ENCODE measurements at places on chromosomes 5 and 9. TPM values are rescaled to one million over a fixed set of nuclear protein-coding genes. Genes with fewer than 3 reads are reported as not detected.
A peak's percentile ranks its signal among the peaks of the same experiment; 100 is the strongest.

Gene PCDHB12
- 3.6 TPM for total RNA-seq

Gene EQTN
- total RNA-seq = not detected

Gene CRHBP
- 0.83 TPM for total RNA-seq

GRCh38 chr9:79768194-79768593 is 196.4 kb downstream of the TLE4 start:
- no peak for DNase-seq

DNA sequence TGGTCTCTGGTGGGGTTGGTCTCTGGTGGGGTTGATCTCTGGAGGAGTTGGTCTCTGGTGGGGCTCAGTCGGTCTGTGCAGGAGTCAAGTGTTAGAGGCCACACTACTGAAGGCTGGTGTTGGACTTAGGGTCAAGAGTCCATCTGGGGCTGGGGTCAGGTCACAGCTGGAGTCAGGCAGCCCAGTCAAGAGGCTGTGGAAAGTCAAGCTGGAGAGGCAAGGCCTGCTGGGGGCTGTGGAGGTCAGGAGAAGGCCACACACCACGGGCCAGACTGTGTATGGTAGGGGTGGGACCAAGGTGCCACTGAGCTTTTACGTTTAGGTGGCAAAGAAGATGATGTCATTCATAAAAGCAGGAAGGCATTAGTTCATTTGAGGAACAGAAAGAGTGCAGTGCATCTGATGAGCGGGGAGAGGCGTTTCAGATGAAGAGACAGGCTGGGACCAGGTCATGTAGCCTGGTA is 16.7 kb upstream of the CD74 start:
- no peak for DNase-seq

- DNase-seq = peak; percentile 43
These were observed 3.2 kb upstream of the TMEM268 start for GRCh38 chr9:114607671-114608524.

- DNase-seq = no peak
These were observed 238.3 kb downstream of the EBF1 start for GRCh38 chr5:158861366-158861765.

GRCh38 chr9:128689820-128690683 is 1.0 kb downstream of the SET start:
- peak; percentile 79 for DNase-seq

DNA sequence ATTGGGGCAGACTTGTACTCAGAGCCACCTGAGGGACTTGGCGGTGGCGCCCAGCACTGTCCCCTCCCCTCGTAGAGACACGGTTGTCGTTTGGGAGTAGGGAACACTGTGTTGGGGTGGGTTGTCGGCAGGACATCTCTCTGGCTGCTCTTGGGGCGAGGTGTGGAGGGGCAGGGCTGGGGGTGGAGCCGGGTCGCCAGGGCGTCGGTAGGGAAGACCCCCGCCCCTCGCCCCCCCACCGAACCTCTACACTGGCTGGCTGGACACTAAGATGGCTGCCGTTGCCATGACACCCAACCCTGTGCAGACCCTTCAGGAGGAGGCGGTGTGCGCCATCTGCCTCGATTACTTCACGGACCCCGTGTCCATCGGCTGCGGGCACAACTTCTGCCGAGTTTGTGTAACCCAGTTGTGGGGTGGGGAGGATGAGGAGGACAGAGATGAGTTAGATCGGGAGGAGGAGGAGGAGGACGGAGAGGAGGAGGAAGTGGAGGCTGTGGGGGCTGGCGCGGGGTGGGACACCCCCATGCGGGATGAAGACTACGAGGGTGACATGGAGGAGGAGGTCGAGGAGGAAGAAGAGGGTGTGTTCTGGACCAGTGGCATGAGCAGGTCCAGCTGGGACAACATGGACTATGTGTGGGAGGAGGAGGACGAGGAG is 778 bp downstream of the TRIM41 start:
- peak; percentile 85 for DNase-seq

DNA sequence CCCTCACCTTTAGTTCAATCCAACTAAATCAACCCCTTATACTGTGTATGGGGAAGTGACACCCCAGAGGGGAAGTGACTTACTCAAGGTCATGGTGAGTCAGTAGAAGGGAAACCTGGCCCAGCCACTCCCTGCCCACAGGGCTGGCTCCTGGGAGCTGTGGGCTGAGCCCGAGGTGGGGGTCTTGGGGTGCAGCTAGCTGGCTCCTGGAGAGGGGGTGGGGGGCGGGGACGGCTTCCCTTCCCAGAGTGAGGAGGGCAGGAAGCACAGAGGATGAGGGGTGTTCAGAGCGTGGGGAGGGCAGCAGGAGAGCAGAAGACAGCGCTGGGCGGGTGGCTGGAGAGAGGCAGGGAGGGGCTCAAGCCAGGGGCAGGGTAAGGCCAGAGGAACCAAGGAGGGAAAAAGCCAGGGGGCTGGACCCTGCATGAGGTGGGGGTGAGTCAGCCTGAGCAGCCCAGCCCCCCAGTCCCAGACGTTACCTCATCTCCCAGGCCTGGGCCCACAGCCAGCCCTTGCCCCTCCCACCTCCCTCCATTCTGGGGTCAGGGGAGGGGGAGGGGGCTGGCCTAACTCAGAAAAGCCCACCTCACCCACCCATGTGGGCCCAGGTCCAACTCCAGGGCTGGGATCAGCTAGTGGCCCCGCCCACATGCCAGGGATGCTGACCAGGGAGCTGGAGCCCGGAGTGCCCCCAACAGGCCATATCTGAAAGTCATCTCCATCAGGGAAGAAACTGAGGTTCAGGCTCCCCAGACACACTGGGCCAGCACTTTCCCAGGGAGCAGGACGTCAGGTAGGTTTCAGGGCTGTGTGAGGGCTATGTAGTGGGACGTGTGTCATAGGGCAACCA is 2.8 kb downstream of the PDLIM7 start:
- DNase-seq = peak; percentile 96

DNA sequence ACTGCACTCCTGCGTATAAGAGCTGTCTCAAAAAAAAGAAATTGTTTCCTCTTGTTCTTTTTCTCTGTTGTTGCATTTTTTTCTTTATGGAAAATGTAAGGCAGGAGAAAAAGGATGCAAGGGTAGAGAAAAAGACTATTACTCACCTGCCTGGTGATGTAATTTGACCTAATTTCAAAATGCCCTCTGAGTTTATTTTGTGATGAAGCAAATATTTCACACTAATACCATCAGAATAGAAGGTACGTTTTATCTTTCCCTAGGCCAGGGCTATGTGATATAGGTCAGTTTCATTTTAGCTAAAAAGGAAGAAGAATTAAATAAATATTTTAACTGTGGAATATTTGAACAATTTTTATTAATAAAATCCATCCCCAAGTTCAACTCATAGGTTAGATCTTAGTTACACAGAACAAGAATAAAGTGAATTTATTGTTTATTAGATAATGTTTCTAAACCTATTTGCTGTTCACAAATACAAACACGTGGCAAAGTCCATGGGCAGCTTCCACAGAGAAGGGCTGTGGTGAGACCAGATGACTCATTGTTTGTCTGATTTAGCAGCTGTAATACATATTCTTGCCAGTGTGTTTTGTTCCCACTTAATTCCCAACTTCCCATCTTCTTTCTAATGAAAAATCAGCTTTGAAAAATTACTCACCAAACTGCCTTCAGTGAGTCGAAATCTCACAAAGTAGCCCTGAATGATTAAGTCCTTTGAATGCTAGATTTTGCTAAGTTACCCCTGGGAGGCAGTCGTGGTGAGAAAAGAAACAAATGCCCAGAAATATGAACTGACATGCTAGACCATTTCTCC is 52.8 kb upstream of the CCDC112 start:
- no peak for DNase-seq

DNA sequence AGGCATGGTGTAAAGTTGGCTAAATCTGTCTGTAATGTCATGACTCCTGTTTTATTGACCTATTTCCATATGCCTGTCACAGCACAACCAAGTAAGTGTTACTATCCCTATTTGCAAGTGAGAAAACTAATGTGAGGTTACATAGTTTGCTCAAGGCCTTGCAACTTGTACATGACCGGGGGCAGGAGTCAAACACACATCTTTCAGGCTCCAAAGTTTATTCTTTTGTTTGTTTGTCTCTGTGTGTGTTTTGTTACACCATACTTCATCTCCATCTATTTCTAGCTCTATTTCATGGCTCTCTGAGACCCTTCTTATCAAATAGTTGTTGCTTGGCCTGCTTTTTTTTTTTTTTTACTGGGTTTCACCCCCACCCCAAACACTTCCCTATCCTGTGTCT is 70.2 kb downstream of the CMYA5 start:
- DNase-seq = no peak

- no peak for DNase-seq
These were observed 328.9 kb upstream of the MEF2C start for GRCh38 chr5:89211836-89212235.

- DNase-seq = no peak
These were observed 174.4 kb downstream of the CHSY3 start for GRCh38 chr5:130078661-130079060.

GRCh38 chr5:180900178-180900577 is 1.2 kb downstream of the BTNL8 start:
- no peak for DNase-seq

GRCh38 chr5:57383093-57383861 is 99.3 kb downstream of the ACTBL2 start:
- no peak for DNase-seq

GRCh38 chr9:20030671-20031070 is 241.8 kb upstream of the SLC24A2 start:
- DNase-seq = no peak
